Cerebellar nuclear complex (tissue), 1 donor: ENCODE measurements at places on chromosomes 3 and 15.

DNA sequence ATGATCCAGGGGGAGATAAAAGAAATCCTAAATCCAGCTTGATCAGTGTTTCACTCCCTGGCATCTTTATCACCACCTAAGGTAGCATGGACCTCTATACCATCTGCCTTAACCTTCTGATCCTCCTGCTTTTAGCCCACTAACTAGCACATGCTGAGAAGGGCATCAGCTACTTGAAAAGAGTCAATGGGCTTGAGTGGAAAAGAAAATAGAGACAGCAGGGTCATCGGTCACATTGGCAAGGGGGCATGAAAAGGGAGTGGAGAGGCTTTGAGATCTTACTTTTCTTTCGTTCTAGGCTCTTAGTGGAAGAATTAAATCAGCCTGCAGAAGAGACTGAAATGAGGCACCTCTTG, 239 bp upstream of the ZFYVE19 start:
- no peak for DNase-seq

DNA sequence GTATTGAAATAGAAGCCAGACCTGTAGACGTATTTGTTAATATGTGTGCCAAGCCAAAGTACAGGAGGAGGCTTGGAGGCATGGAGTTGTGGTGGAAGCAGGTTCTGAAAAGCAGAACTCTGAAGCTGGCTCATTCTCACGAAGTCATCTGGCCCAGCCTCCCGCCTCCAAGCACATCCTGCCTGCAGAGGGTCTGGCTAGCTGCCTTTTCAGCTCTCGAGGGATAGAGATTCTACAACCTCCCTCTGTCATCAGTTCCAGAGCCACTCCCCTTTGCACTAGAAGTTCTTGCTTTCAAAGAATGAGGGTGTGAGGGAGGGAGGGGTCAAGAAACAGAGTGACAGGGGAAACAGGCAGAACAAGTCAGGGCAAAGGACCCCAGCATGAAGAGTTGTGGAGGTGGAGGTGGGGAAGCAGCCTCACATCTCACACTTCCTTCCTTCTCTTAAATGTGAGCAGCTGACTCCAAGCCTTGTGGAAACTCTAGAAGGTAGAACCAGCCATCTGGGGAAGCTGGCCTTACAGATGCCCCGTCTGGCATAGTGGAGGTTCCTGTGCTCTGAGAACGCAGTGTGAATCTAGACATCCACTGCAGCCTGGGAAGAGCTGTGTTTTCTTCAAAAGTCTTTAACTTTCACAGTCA, 95.3 kb downstream of the SLC49A4 start:
- DNase-seq, result no peak

- no peak for DNase-seq
These were observed 311.1 kb downstream of the VPS13C start for GRCh38 chr15:61749169-61749568.

DNA sequence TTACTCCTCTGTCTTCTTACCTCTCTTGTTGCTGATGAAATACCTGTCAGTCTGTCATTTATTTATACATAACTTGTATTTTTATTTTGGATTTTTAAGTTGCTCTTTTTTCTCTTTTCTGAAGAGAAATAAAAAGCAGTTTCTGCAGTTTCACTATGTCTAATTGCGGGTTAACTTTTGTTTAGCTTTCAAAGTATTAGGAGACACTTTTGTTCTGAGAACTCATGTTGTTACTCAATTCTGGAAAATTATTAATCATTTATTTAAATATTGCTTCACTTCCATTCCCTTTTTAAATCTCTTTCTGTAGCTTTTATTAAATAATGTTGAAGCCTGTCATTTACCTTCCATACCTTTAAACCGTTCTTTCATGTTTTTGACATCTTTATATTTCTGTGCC, 29.2 kb downstream of the MYLK start:
- DNase-seq, result no peak

DNA sequence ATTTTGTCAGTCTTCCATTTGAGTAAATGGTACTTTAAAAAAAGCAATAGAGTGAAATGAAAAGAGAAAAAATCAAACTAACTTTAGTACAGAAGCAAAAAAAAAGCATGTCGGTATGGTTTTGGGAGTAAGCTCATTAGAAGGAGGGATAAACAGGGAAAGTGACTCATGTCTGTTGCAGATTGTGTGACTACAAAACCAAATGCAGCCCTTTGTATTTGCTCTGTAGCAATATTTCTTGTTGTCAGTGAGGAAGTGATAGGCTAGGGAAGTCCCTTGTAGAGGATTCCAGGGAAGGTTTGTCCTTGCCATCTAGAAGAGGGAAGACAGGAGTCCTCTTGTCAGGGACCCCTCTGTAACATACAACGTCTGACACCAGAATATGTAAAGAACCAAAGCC, 150.5 kb upstream of the POU1F1 start:
- DNase-seq, result no peak

DNA sequence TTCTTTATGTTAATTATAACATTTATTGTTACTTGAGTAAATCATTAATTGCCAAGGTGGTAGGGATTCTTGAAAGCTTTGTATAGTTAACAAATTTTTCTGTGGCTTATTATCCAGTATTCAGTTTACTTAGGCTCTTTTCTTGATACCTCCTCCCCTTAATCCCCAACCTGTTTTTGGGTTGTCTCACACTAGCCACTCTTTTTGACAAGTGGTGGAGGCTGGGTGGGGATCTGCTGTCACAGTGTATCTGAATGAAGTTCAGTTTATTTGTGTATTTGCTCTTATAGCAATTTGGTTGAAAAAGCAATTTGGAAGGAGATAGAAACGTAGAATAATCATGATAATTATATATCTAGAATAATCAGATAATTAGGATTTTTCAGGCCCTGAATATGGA, 43.8 kb downstream of the STT3B start:
- no peak for DNase-seq

GRCh38 chr3:85090495-85090894, 131.7 kb downstream of the CADM2 start:
- DNase-seq, result no peak

DNA sequence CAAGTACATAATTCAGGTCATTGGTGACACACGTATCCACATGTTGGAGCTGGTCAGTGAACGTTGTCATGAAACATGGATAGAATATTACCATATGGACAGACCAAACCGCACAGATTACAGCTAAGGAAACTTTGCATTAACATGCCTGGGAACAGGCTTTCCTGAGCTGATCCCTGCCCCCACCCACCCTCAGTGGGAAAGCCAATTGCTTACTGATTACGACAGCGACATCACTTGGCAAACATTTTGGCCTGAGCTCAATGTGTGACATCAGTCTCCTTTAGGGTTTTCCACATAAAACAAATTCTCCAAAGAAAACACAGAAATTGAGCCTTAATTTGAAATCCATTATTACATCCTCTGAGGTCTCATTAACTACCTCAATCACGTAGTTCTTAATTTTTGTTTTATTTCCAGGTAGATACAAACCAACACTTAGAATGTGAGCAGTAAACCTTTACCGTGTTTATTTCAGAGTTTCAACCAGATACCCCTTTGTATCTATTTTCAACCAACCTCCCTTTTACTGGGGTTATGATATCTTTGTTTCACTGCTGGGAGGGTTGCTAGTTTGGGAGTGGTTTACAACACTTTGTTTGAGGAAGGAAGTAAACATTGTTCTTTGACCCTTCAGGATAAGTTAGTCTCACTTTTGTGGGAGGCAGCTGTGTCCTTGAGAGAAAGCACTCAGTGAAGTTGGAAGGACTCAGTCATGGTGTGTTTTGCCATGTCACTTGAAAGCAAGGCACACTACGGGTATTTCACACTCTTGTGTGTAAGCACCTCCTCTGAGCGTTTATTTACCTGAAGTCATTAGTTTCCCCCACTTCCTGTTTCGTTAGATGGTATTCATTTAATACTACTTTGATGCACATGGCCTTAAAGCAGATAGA, 103.1 kb downstream of the CMSS1 start:
- DNase-seq, result no peak

GRCh38 chr3:139762302-139762701, 84.5 kb upstream of the NMNAT3 start:
- DNase-seq, result no peak

DNA sequence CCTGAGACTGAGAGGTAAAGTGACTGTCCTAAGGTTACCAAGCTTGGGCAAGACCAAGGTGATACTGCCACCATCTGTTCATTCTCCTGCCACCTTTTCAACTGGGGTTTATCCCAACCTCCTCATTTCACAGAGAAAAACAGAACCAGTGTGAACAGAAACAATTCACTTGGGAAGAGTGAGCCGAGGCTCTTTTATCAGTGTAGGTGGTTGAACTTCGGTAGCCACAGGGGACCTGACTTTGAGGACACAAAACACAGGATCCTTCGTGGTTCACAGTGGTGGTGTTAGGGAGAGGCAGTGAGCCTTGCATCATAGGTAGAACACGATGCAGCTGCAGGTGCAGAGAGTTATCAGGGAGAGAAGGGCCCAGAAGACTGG, 72.8 kb upstream of the ICE2 start:
- no peak for DNase-seq

- DNase-seq, result no peak
These were observed 185.2 kb downstream of the SHOX2 start for GRCh38 chr3:157920822-157921700.

- no peak for DNase-seq
These were observed 97.8 kb downstream of the HMG20A start for GRCh38 chr15:77518458-77518857.

GRCh38 chr15:75056036-75056435, 32.6 kb downstream of the PPCDC start:
- no peak for DNase-seq

DNA sequence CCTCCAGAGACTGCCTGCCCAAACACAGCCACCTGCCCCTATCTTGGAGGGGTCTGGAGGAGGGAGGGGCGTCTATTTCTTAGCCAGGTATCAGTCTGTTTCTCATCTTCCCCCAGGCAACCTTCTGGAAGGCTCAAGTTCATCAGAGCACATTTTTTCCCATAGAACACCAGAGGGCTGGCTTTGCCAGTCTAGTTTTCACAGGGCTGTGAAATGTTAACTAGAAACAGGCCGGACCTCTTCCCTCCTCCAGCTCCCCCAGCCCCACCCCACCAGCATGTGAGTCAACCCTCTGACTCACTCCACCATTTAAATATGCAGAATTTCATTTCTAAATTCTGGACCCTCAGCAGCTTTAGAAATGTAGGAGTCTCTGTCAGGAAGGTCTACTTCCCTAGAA, 66.9 kb downstream of the SLCO2A1 start:
- no peak for DNase-seq

GRCh38 chr3:14410106-14410502, 7.7 kb downstream of the SLC6A6 start:
- DNase-seq, result no peak

GRCh38 chr3:31906182-31906581, 74.9 kb downstream of the OSBPL10 start:
- DNase-seq, result no peak

- DNase-seq, result peak; percentile 31
These were observed 60.2 kb downstream of the IL16 start for GRCh38 chr15:81256916-81257315.

- no peak for DNase-seq
These were observed 444.7 kb downstream of the MAGI1 start for GRCh38 chr3:65593780-65594752.

GRCh38 chr15:71296315-71296679, 181.0 kb downstream of the THSD4 start:
- no peak for DNase-seq
